Cardiac septum (tissue), 1 donor: ENCODE measurements at places on chromosomes 1 and 21.

DNA sequence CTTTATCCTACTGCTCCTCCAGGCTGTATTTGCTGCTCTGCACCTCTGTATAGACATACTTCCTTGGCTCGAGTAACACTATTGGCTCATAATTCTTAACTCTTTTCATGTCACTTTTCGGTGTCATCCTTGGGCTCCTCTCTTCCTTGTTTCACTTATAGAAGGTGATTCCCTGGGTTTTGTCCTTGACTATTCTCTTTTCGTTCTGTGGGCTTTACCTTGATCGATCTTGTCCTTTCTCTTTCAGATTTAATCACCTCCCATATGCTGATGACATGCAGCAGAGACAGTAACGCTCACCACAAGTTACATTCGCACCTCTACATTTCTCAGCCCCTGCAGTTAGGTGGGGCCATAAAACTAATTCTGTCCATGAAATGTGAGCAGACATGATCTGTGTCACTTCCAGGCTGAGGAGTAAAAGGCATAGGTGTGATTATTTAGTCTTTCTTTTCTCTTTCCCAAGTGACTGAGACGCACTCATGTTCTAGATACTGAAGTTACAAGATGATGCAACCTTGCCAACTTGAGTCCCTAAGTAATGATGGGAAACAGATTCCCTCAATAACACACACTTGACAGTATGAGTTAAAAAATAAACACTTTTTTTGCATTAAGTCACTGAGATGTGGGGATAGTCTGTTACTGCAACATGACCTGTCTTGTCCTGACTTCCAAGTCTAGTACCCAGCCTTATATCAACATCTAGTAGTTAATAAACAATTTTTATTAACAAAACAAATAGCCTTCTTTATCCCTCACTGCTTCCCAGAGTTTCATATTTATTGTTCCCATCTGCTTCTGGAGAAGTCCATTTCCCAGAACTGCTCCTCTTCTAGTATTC is 49.9 kb upstream of the HAO2 start:
- DNase-seq, result no peak

DNA sequence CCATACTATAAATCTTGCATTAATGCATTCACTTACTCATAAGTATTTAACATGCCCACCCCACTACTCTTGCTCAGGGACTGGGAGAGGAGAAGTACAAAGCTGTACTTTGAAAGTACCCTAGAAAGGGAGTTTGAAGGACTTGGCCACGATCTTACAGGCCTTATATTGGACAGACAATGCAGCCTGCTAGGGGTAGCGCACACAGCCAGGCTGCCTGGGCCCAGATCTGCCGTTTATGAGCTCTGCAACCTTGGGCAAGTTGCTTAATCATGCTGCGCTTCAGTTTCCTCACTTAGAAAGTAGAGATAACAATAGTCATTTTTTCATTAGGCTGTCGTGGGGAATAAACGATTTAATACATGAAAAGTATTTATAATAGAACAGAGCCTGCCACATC is 110.1 kb downstream of the CDC7 start:
- DNase-seq, result no peak

DNA sequence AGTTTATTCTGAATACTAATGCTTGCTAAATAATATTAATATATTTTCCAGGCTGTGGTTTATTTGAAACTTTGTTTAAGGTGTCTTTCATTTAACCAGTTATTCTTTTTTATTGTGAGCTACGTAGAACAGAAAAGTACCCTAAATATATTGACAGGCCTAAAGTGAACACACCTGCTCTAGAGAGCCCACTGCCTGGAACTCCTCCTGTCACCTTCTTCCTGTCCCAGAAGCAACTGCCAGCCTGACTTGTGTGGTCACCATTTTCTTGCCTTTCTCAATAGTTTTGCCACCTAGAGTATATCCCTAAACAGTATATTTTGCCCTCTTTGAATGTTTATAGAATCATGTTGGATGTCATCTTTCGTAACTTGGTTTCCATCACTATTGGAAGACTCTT is 48.5 kb downstream of the SCCPDH start:
- no peak for DNase-seq

GRCh38 chr1:38006008-38006828 is 904 bp upstream of the FHL3 start:
- DNase-seq, result no peak

- DNase-seq, result no peak
Observed at GRCh38 chr1:108610073-108610472, 50.2 kb downstream of the EEIG2 start.

GRCh38 chr1:5998906-5999301 is 6.7 kb upstream of the NPHP4 start:
- DNase-seq, result peak; percentile 29

- DNase-seq, result no peak
Observed at GRCh38 chr21:28397040-28397439, 595.6 kb downstream of the LTN1 start.

DNA sequence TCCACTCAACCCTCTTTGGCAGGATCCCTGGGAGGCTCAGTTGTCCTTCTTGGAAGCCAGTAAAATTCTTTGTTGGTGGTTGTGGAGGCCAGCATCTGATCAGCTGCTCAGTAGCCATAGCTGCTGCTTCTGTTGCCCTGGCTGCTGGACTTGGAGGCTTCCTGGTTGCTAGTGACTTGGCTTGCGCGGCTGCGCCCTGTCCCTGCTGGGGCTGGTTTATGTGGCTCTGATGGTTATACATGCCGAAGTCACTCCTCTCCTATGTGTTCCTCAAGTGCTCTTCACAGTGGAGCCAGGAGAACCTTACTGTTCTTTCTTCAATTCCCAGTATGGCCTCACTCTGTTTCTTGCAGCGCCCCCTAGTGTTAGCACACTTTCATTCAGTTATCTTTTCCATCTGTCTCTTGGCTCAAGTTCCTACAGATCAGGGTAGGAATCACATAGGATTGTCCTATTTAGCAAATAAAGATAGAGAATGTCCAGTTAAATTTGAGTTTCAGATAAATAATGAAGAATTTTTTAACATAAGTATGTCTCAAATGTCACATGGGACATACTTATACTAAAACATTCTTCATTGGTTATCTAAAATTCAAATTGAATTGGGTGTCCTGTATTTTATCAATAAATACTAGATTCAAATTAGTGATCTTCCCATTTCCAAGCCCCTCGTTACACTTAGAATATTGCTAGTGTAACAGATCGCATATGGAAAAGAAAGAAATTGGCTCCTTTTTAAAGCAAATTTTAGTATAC is 176.5 kb downstream of the TGFB2 start:
- DNase-seq, result no peak

DNA sequence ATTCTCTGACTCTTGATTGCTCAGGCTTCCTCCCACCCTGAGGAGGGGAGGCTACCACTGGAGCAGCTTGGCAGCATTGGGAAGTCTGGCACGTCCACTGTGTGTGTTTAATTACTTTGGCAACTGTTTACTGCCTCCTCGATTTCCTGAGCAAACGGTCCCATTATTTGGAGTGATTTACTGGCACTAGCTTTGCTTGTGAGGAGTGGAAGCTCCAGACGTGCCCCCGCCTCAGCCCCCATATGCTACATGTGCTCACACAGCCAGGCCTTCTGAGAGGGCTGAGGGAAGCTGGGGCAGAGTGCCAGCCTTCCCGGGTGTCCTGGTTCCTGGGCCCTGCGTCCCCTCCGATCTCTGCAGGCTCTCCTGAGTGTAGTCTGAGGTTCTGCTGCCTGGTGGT is 306.2 kb downstream of the PTPRU start:
- no peak for DNase-seq

- no peak for DNase-seq
Observed at GRCh38 chr1:22749919-22750684, 39.5 kb downstream of the EPHB2 start.

- DNase-seq, result no peak
Observed at GRCh38 chr1:160460683-160461287, 60.4 kb downstream of the VANGL2 start.

- DNase-seq, result no peak
Observed at GRCh38 chr1:97046765-97047420, 325.3 kb downstream of the PTBP2 start.

DNA sequence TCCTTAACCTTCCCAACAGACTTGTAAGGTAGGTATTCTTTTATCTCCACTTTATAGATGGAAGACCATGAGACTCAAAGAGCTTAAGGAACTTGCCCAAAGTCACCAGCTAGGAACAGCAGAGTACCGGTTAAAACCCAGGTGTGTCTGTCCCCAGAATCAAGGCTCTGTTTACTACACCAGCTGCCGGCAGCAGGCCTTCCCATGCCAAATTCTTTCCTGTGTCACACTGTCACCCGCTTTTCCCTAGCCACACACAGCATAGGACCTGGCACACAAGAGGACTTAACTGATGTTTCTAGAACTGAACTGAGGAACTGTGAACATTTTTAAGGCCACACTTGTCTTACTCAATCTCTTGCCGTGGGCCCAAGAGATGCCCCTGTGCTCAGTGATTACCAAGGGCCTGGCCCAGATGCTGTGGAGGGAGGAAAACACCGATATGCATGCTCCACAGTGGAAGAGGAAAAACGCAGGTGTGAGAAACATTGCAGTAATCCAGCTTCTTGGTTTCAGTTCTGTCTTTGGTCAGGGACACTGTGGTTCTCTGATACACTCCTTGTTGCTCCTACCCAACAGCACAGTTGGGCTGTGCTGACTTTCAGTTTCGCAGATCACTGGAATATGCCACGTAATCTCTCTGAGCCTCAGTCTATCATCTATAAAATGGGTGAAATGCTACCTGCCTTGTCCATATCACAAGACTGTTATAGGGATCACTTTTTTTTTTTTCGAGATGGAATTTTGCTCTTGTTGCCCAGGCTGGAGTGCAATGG is 13.9 kb upstream of the LY9 start:
- DNase-seq, result no peak

- DNase-seq, result no peak
Observed at GRCh38 chr1:65114322-65114721, 33.7 kb upstream of the AK4 start.

GRCh38 chr1:192485692-192486436 is 89.7 kb upstream of the RGS1 start:
- DNase-seq, result no peak

DNA sequence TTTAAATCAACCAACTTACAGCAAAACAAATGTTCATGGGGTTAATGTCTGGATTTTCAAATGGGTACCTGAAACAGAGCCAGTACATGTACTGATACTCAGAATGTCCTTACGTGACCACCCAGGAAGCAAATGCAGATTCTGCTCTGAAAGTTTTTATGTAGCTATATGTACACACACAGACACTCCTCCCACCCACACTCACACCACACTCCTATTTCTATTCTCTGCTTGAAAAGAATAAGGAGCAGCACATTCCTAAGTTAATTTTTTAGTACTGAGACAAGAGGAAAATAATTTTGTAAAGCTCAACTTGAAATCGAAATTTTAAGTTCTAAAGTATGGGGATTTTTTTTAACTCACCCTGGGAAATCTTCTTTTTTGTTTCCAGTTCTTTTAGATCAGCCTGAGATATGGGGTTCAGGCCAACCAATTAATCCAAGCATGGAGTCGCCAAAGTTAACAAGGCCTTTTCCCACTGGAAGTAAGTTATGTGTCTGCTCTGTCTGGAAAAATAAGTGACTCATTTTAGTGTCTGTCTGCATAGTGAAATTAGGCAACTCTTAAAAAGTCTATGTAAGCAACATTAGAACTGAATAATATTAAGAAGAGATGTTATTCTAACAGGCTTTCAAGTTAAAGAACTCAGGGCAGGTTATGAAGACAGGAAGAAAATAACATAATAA is 75.5 kb upstream of the DYNLT5 start:
- DNase-seq, result no peak

DNA sequence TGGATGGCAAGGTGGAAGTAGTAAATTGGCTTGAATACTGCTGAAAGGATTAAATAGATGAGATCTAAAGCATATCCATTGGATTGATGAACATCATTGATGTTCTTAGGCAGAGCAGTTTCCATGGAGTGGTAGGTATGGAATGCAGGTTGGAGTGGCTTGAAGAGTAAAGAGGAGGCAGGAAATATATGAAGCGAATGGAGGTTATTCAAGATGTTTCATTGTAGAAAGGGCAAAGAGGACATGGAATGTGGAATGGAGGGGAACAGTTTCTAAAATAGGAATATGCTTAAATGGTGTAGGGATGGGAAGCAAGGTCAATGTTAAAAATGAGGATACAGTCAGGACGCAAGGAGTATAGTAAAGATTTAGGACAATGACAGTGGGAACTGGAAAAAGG is 6.1 kb downstream of the OSBPL9 start:
- DNase-seq, result no peak

DNA sequence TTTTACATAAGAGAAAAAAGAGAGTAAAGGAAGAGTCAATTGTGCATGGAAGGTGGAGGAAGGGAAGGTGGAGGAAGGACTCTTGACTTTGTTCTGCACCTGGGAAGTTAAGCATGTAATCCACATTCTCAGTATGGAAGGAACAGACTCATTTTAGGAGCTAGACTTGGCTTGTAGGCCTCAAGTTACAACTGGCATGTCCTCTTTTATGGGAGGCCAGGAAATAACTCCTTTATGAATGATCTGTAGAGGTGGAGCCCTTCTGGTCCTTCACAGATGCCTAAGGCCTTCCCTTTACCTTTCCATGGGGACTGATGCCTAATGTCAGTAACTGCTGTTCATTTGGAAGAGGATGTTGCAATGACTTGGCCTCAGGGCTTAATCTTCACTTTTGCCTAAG is 29.4 kb upstream of the CCSAP start:
- DNase-seq, result no peak

DNA sequence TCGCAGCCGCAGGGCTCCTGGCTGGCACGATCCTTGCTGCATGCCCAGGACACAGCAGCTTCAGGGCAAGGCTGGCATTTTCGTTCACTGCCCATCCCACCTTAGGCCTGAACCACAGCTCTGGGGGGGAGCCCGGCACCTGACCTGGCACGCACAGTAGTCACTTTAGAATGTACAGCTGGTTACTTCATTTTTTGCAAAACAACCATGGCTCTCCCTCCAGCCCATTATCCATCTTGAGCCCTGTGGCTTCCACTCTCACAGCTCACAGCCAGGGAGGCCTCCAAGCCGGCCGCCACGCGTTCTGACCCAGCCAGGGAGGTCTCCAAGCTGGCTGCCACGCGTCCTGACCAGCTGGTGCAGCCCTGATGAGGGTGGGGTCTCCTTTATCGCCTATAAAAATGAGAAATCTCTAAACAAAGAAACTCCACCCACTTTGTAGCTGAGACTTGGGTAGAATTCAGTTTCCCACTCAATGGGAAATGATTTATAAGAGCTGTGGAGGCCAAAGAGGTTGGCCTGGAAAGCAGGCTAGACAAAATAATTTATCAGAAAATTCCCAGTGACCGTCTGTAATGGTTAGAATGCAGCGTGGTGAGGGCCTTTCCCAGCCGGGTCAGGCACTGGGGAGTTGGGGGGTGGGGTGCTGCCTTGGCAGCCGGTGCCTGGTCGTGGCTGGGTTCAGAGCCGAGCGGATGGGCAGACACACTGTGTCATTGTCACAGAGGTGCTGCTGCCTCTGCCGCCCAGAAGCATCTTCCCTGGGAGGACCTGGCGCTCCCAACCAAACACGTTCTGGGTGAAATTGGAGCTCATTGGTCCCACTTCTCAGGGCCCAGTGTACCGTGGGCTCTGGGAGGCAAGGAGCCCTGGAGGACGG is 54.6 kb upstream of the ACTRT2 start:
- no peak for DNase-seq

- no peak for DNase-seq
Observed at GRCh38 chr21:27719226-27719625, 752.3 kb upstream of the ADAMTS5 start.
